Mucosa of descending colon (tissue), 3 donors: ENCODE measurements at places on chromosomes 4 and X. TPM values are rescaled to one million over a fixed set of nuclear protein-coding genes. Genes with fewer than 3 reads are reported as not detected.

DNA sequence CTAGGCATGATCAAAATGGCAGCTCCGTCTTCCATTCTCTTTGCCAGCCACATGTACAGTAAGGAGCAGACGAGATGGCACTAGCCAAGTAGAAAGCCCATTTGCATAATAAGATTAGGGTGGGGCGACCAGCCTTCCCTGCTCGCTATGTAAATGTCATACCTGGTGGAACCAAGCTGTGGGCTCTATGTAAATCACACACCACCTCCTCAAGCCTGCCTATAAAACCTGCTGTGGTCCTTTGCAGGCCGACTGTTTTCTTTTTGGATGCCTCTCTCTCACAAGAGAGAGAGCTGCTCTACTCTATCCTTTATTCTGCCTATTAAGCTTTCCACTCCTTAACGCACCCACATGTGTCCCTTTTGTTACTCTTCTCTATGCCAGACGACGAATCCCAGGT is 1472.7 kb downstream of the ARAP2 start:
- DNase-seq, result no peak

- no peak for DNase-seq
Observed at GRCh38 chrX:113522814-113523213, 682.2 kb upstream of the AMOT start.

DNA sequence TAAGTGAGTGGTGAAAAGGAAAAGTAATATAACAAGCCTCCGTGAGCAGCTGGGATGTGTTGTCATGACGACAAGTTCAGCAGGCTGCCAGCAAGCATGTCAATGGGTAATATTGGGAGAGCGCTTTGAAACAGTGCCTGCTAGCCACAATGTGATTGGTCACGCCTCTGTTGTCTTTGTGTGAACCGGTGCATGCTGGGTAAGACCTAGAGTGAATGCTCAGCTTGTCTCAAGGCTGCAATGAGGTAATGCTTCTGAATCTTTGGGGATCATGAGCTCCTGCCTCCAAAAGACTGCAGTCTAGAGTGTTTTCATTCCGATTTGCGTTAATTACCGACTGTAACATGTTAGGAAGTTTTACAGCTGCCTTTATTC is 54.9 kb downstream of the STOX2 start:
- DNase-seq, result peak; percentile 43

Gene DHRSX
- 37.5 TPM for total RNA-seq
